ENCODE measurements at places on chromosomes 3 and 15.

- no peak for DNase-seq
These were observed 8.2 kb downstream of the SLC27A2 start for GRCh38 chr15:50190166-50190570.

- no peak for DNase-seq
These were observed 256.9 kb upstream of the TGFBR2 start for GRCh38 chr3:30349507-30349906.

DNA sequence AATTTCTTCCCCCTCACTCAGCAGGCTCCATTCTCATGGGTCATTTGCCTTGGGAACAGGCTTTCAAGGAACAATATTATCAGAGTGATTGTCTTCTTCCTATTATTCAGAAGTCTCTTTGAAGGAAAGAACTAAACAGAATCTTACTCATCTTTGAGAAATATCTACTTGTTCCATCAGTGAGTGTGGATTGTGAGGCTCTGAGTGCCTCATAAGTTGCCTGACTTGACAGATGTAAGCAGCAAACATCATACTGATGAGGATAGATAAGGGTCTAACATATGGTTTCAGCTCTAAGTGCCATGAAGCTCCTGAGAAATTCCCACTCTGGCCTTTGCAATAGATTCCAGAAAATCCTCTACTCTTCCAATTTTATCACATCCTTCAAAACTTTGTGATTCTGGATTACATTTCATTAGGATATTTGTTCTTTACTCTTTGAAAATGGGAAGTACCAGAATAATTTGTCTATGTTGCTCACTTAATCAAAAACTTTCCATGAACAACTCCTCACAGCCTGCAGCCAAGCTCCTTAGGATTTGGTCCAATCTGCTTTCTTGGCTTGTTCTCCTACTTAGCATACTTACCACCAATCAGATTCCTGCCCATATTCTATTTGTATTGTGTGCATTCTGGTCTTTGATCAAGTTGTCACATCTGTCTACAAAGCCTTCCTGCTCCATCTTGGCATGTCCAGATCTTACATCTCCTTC is 120.1 kb downstream of the RPL22L1 start:
- no peak for DNase-seq

GRCh38 chr15:70059476-70060213 is 38.1 kb downstream of the TLE3 start:
- peak; percentile 13 for DNase-seq

DNA sequence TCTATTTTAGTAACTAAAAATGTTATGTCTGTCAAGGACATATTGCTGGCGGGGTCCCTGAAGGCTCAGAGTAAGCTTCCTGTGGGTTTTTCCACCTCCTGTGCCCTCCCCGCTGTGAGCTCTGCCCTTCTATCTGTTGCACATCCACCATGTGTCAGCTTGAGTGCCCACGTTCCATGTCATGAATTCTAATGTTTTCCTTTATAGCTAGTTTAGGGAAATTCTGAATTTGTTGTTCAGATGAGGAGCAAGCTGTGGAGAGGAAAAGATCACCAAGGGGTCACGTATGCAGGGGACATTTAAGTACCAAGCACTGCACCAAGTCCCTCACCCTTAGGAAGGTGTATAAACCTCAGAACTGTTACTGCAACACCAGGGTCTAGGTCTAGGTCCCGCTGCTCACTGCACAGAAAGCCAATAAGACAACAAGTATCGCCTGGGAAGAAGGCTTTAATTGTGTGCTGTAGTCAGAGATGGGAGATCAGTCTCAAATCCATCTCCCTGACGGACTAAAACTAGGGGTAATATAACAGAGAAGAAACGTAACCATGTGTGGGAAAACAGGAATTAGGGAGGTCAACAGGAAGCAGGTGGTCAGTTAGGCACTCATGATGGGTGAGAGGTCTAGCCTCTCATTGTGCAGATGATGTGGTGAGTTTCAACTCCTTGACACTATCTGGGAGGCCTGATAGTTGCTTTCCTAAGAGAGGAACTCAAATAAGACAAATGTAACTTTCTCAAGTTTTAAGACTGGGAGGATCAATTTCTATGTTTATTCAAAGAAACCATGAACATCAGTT is 9.7 kb downstream of the GP9 start:
- no peak for DNase-seq

DNA sequence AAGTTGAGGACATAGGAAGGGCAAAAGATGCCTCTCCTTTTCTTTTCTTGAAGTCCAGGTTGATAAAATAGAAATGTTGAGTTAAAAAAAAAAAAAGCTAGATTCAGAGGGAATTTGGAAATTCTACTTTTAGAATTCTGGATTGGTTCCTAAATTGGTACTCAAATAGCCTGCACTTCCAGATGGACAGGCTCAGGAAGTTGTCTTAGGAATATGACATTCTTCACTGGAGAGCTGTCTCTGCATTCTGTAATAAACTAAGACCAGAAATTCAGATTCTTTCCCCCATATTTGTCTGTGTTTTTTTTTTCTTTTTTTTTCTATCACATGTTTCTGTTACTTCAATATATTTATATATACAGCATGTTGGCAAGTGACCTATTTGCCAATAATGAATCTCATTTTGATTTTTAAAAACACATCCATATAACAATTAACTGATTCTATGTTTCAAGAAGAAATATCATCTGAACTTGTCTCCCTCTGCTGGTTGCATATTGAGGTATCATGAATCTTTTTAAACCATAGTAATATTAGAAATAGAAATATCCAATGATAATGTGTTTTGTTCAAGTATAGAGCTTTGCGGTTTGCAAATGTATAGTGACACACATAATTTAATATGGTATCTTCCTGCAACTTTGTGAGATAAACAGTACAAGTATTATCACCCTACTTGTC is 8.5 kb upstream of the LSAMP start:
- DNase-seq, result no peak

GRCh38 chr3:157921811-157922210 is 184.4 kb downstream of the SHOX2 start:
- DNase-seq, result peak; percentile 33

DNA sequence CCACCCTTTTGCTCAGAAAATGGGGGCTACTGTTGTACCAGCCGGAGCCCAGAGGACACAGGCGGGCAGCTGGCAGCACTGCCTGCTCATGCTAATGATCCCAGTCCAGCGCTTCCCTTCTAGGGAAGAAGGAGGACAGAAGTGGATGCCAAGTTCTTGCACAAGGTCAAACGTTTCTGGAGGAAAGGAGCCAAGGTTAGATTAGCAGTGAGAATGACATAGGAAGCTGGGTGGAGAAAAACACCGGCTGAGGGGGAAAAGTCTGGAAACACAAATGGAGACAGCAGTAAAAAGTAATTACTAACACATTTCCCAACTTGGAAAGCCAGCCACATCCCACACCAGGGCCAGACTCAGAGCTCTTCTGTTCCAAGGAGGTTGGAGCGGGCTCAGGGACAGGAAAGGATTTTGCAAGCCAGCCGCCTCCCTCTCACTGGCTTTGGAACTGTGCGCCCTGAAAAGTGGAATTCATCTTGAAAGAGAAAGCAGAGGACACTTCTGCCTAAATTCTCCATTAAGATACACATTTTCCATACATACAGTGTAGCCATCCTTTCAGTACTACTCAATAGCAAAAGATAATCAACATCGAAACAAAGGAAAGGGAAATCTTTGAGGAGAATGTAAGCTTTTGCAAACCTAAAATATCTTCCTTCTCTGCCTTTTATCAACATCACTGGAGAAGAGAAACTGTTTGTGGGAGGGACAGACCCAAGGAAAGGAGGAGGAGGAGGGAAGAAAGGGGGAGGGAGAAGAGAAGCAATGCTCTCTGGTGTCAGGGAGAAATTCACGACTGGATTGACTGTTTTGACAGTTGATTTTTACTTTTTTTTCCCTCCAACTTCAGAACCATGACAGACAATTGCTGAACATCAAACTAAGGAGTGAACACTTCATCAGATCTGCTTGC is 133.6 kb downstream of the CD47 start:
- peak; percentile 94 for DNase-seq

DNA sequence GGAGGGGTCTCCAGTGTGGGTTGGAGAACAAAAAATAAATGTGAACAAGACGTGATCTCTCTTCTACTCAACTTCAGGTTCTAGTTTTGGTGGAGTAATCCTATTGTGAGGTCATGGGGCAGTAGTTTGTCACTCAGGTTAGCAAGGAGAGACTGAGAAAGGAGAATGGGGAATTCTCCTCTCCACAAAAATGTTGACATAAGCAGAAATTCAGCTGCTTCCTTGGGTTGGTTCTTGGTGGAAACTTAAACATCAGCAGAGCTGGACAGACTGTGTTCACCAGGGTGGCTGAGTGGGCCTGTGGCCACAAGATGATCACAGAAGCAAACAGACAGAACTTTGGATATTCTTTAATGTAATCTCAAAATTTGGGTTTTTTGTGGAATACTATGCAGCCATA is 78.7 kb downstream of the EPHB1 start:
- DNase-seq, result no peak

GRCh38 chr3:59946401-59946800 is 896.6 kb upstream of the CFAP20DC start:
- no peak for DNase-seq

- no peak for DNase-seq
These were observed 156.7 kb downstream of the SERPINI1 start for GRCh38 chr3:167892205-167892604.

GRCh38 chr3:22231061-22231460 is 480.1 kb upstream of the ZNF385D start:
- no peak for DNase-seq

- DNase-seq, result no peak
These were observed 275.9 kb upstream of the NR2F2 start for GRCh38 chr15:96054621-96055020.

DNA sequence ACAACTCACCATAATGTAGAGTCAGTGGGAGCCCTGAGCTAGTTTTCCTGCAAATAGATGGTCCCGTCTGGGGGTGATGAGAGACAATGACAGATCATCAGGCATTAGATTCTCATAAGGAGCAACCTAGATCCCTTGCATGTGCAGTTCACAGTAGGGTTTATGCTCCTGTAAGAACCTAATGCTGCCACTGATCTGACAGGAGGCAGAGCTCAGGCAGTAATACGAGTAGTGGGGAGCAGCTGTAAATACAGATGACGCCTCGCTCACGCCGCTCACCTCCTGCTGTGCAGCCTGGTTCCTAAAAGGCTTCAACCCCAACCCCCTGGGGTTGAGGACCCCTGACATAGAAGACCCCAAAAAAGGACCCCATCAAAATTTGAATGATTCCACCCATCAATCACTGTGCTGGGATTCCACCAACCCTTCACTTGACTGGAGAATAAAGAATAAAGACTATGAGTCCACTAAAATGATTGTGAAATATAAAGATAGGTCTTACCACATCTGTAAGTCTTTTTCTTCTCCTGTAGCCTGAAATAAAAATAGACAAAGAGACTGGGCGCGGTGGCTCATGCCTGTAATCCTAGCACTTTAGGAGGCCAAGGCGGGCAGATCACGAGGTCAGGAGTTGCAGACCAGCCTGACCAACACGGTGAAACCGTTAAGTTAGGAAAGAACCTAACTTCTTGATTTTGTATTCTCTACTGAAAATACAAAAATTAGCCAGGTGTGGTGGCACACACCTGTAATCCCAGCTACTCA is 9.9 kb upstream of the UBL7 start:
- no peak for DNase-seq

- no peak for DNase-seq
These were observed 279.4 kb downstream of the ZBBX start for GRCh38 chr3:167100651-167101050.

- DNase-seq, result no peak
These were observed 224.8 kb downstream of the RPLP1 start for GRCh38 chr15:69677403-69677802.

GRCh38 chr3:119257654-119258410 is 17.2 kb upstream of the B4GALT4 start:
- no peak for DNase-seq

DNA sequence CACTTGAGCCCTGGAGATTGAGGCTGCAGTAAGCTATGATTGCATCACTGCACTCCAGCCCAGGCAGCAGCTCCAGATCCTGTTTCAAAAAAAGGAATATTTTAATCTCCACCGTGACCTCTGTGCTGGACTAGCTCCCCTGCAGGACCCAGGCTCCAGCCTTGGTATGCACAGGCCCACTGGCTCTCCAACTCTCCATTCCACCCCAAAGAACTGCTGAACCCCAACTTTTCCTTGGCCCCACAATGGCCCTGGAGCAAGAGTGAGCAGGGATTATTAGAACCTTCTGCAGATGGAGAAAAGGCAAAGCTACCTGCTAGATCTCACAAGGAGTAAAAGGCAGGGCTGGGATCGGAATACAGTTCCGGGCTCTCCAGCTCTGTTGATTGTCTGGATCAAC is 32.8 kb upstream of the SFMBT1 start:
- DNase-seq, result no peak

DNA sequence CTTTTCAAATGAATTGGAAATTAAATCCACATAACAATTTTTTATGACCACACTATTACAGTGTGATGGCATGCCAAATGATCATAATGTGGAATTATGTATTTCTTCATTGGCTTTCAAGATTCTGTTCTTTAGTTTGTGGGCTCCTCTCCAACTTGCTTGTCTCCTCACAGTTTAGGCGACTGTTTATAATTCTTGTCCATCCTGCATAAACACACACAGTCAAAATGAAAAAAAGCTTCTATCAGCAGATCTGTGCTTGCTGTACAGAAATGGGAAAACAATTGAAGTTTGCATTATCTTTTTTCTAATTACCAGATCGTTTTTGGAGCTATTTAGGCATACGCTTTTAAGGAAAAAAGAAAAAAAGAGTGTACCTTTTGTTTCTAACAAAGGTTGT is 37.0 kb downstream of the OPA1 start:
- no peak for DNase-seq

GRCh38 chr3:63400246-63400860 is 122.2 kb downstream of the SYNPR start:
- no peak for DNase-seq

DNA sequence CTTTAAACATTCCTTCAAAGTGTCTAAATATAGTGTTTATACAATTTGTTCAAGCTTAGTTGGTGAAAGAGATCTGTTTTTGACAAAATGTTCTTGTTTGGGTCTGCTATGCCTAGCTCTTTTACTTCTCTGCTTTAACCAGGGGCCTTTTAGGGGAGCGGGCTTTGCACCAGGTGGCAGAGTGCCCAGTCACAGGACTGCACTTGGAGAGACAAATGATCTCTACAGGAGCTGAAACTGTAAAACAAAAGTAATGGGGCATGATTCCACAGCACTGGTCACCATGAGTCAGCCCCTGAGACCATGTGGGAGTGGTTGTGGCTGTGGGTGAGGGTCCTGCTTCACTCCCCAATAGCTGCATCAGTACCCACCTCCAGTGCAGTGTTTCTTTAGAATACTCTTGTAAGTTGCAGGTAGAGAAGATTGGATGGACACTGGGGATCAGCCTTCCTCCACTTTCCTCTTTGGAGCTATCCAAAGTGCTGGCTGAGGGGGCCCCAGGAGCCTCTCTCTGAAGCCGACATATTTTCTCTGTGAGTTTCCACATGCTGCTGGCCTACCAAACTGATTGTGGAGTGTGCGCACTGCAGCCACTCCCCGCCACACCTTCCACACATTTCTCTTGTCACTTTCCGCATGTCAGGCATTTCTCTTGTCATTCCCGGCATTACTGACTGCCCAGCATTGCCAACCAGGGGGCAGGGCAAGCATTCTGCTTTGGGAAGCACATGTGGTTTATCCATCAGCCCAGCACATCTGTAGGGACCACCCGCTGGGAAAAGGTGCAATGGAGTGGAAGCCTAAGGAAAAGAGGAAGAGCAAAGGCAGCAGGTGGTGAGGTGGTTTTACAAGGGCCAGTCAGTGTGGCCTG is 110.0 kb downstream of the EPHB1 start:
- peak; percentile 64 for DNase-seq
